ENCODE measurements at places on chromosomes 7 and 10. TPM values are rescaled to one million over a fixed set of nuclear protein-coding genes. Genes with fewer than 3 reads are reported as not detected.

GDF2 gene
- total RNA-seq = not detected

NOS3 gene
- 1.9 TPM for total RNA-seq

ANKRD7 gene
- total RNA-seq = 0.39 TPM

GRCh38 chr7:73345538-73345937, 17.6 kb downstream of the FKBP6 start:
- H3K36me3 ChIP-seq = 0 out of 2 replicates have a peak, but pooled peaks cover 4% of the 10 kb centered on the region
- H3K27ac ChIP-seq = no peak overlapping the region
- H3K4me3 ChIP-seq = no peak overlapping the region
- no peak for DNase-seq
- peaks cover 14% of the 10 kb centered on the region for H3K4me1 ChIP-seq

DNA sequence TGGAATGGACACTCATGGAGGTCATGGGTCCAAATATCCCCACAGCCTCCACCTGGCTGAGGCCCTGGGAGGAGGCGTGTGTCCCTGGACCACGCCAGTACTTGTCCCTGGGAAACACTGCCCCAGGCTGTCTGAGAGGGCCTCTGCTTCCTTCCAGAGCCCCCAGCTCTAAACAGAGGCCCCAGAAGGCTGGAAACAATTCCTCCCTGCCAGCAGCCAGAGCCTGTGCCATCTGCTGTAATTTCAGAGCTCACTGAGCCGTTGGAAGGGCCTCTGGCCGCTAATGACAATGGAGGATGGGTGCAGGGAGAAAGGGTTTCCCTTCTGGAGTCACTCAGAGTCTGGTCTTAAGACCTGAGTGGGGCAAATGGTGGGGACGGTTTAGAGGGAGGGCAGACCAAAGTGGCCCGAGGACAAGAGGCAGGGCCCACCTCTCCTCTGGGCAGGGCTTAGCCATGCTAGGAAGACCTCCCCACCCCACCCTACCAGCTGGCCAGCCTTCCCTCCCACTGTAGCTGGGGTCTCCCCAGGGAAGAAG, 7.1 kb downstream of the CHAT start:
- H3K4me1 ChIP-seq = peaks cover 15% of the 10 kb centered on the region
- no peak overlapping the region for H3K4me3 ChIP-seq

Measured in HFFc6 (cell line).